AG08395 (cell line): ENCODE measurements at places on chromosomes 3 and 15.
A peak's percentile ranks its signal among the peaks of the same experiment; 100 is the strongest.

GRCh38 chr15:96336108-96336595, 5.7 kb downstream of the NR2F2 start:
- DNase-seq, result no peak

DNA sequence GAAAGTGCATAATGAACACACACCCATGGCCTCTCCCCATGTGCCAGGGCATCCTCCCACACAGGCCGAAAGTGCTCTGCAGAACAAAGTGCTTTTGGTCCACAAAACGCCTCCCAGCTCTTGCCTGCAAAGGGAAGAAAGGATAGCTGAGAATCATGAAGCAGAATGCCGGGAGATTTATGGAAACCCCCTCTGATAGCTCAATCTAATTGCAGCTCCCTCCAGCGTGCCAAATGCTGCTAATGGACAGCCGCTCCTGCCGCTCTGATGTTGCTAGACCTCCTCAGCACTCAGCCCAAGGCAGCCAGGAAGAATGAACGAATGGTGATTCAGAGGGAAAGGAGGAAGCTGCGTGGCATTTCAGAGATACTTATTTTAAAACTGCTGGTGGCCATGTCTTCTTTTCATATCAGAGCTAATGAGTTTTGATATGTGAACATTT, 145.3 kb downstream of the TJP1 start:
- DNase-seq, result no peak

DNA sequence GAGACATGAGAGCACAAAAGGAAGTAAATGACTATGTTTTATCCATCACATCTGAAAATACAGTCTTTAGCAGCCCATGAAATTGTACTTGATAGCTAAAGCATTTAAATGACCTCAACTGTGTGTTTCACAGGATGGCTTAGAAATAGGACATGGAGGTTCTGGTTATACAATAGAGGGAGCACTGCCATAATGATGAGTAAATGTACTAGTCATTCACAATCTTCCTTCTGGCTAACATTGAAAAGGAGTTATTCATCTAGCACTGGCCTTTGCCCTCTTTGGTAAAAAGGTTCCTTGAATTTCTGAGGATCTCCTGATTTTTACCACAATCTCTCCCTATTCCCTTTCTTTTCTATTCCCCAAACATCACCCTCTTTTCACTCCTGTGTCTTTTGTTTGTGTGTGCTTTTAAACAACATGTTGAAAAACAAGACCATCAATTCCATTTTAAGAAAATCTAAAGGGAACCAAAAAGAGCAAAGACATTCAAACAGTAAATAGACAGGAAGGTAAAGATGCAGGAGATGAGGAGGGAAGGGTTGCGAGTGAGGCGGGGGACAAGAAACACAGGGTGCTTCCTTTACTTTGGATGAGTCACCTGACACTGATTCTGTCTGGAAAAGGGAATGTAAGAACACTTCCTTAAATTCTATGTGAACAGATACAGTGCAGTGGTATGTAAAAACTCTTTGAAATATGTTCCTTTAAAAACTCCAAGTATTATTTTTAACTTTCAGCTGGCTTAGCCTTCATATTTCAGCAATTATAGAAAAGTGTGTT, 619.0 kb downstream of the MECOM start:
- peak; percentile 52 for DNase-seq

- DNase-seq, result no peak
These were observed 144.4 kb downstream of the UACA start for GRCh38 chr15:70618929-70619328.

GRCh38 chr3:149077628-149078027, 8.7 kb downstream of the HLTF start:
- peak; percentile 36 for DNase-seq

DNA sequence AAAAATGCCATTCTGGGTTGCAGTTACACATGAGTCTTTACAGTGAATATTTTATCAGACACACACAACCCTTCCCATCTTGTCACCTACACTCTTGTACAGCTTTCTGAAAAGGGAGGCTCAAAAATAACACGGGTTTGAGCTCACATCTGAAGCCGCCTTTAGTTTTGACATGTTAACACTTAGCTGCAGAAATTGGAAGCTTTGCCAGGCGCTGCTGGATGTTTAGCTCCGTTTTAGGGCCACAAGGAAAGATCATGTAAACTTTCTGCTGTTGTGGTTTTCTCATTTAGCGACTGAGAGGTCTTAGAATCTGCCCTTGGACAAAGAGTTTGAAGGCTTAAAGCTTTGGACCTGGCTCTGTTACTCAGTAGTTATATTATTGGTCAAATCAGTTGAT, 120.1 kb downstream of the OXNAD1 start:
- DNase-seq, result no peak

GRCh38 chr3:46138581-46138980, 69.5 kb downstream of the CCR1 start:
- no peak for DNase-seq

- no peak for DNase-seq
These were observed 22.2 kb downstream of the TRA2B start for GRCh38 chr3:185915642-185916041.

DNA sequence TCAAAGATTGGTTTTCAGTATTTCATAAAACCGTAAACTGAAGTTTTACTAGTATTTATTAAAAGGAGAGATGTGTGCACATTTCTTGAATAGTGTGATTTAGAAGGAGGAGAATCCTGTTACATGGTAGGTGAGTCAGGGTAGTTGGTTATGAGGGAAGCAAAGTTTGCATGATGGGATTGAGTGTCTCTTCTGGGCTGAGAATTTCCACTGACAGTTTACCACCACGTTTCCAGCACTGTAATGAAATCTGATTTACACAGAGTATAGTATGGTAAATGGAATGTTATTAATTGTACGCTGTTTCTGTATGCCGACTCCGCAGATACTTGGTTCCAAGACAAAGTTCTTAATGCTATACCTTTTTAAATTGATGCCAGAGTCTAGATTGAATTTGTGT, 1.6 kb downstream of the NECTIN3 start:
- peak; percentile 12 for DNase-seq

DNA sequence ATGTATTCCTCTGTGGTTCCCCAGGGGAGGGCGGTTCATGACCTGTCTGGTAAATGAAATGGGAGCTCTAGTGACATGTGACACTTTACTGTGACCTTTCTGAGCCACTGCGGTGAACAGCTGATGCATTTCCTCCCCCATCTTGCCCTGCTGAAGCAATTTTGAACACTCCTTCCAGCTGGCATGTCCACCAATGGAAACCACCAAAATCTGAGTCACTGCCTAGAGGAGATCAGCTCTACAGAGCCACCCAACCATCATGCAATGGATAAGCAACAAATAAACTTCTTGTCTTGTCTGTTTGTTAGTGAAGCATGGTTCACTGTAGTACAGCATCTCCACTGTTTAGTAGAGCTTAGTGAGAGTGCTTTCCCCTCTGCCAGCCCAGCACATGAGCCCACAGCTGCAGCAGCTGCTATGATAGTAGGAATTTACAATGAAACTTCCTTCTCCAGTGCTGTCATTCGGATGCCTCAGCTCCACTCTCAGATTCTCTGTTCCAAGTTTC, 479.4 kb downstream of the NTRK3 start:
- DNase-seq, result peak; percentile 85

GRCh38 chr3:13193320-13194284, 120.4 kb upstream of the IQSEC1 start:
- DNase-seq, result no peak

DNA sequence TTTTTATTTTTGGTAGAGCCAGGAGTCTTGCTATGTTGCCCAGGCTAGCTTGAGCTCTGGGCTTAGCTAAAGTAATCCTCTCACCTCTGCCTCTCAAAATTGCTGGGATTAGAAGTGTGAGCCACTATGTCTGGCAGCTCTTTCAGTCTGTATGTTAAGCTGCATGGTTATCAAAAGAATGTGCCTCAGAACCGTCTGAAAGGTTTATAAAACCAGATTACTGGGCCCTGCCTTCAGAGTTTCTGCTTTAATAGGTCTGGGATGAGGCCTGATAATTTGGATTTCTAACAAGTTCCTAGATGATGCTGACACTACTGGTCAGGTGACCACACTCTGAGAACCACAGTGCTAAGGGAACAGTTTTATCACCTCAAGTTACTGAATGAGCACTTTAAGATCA, 34.6 kb downstream of the SENP5 start:
- DNase-seq, result no peak

DNA sequence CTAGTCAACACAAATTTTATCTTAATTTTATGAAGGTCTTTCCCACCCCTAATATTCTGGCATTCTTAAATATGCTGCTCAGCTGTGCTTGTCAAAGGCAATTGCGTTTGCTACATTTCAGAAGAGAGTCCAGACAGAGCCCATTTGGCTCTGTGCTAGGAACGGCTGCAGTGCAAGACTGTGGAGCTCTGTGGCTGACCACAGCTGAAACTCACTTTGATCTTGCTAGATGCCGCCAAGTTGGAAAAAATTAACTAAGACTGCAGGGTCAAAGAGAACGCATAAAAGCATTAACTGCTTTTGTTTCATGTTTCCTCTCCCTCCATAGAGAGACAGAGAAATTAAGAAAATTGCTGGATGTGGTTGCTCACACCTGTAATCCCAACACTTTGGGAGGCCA, 7.6 kb upstream of the PPP1R2 start:
- no peak for DNase-seq

- no peak for DNase-seq
These were observed 31.4 kb upstream of the RARB start for GRCh38 chr3:25396686-25397085.

GRCh38 chr3:156787926-156788663, 38.1 kb upstream of the LEKR1 start:
- DNase-seq, result peak; percentile 92

GRCh38 chr3:126440709-126440995, 35.0 kb downstream of the ZXDC start:
- DNase-seq, result no peak

DNA sequence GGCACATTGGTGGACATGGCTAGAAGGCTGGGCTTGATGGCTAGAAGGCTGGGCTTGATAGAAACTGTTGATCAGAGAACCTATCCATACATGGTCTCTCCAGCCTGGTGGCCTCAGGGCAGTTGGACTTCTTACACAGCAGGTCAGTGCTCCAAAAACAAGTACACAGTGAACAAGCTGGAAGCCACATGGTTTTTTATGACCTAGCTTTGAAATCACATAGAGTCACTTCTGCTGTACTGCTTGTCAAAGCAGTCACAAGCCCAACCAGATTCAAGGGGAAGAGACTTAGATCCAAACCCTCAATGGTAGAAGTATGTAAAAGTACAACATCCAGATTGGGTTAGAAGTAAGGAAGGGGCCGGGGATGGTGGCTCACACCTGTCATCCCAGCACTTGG, 89.4 kb upstream of the HES1 start:
- DNase-seq, result no peak

DNA sequence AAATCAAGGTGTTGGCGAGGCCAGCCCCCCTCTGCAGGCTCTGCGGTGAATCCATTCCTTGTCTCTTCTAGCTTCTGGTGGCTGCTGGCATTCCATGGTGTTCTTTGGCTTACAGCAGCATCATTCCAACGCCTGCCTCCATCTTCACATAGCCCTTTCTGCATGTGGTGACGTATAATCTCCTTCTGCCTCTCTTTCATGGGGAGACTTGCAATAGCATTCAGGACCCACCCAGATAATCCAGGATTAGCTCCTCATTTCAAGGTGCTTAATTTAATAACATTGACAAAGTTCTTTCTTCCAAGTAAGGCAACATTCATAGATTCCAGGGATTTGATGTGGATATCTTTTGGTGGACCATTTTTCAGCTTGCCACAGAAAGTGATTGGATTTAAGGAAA, 35.8 kb downstream of the ISG20 start:
- DNase-seq, result no peak

- no peak for DNase-seq
These were observed 42.9 kb downstream of the CCK start for GRCh38 chr3:42222942-42223693.

DNA sequence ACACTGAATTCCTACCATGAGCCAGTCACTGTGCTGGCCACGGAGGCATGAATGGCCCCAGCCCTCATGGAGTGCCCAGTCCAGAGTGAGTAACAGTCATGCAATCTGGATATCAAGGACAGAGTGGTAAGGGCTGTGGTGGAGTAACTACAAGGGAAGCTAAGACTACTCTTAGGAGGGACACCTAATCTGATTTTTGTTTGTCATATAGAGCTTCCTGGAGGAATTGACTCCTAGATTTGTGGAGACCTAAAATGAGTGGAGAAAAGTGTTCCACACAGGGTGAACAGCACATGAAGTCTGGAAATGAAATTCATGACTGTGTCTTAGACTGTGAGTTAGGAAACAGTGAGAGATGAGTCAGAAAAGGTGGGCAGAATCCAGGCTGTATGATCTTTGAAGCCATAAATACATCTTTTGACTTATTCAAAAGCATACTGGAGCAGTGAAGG, 219.9 kb downstream of the NFKBIZ start:
- peak; percentile 64 for DNase-seq

DNA sequence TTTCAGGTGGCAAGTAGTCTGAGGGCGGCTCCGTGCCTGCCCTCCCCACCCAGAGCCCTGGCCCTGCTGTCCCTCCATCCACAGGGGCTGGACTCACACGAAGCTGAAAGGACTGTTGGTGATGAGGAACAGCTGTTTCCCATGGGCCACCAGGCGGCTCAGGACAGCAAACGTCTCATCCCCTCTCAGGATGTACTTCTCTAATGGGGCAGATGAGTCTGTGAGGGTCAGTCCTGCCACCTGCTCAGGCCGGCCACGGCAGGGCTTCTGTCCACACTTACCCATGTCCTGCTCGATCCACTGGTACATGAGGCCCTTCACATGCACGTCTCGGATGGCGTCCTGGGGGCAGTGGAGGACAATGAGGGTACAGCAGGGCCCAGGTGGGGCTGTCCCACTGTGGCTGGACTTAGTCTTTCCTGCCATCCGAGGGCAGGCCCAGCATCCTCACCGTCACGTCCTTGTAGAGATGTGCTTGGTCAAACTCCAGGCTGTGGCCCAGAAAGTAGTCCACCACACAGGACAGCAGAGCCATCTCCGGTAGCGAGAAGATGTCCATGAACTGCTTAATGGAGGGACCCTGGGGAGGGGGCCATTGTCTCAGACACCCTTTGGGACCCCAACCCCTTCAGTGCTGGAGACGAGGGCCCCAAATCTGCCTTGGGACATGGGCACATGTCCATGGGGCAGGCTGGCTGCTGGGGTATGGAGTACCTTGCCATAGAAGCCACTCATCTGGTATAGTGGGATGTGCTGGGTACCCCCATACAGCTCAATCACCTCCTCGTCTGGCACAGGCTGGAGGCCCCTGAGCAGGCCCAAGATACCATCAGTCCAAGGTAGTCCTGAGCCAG, 5.7 kb downstream of the NT5DC2 start:
- no peak for DNase-seq

DNA sequence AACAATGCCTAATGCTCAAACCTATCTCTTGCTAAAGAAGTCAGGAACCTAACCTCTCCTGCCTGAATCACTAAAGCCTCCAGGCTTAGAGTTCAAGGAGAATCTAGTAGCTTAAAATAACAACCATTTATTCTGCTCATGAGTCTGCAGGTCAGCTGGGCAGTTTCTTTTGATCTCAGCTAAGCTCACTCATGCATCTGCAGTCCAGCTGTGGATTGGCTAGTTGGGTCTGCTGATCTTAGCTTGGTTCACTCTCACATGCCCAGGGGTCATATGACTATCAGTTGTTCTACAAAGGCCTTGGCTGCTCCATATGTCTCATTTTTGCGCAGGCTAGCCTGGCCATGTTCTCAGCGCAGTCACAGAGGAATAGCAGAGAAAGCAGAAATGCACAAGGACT, 109.2 kb upstream of the STT3B start:
- peak; percentile 11 for DNase-seq

GRCh38 chr3:42805141-42805821, 991 bp upstream of the HIGD1A start:
- no peak for DNase-seq
